Osteoblast (primary cell): ENCODE measurements at places on chromosomes 3 and 15. TPM values are rescaled to one million over a fixed set of nuclear protein-coding genes. Genes with fewer than 3 reads are reported as not detected.

Gene NMNAT3
- total RNA-seq = 0.36 and 0.59 TPM in 2 replicates

GRCh38 chr15:79071901-79072300, 18.7 kb downstream of the RASGRF1 start:
- H3K27ac ChIP-seq = no peak overlapping the region
- no peak overlapping the region for H3K4me3 ChIP-seq
- no peaks in the 10 kb centered on the region for H3K27me3 ChIP-seq
- no peaks in the 10 kb centered on the region for H3K36me3 ChIP-seq
- DNase-seq = no peak

GRCh38 chr15:60520013-60520824, 41.3 kb upstream of the ICE2 start:
- no peaks in the 10 kb centered on the region for H3K27me3 ChIP-seq
- H3K4me3 ChIP-seq = peak overlapping the region; percentile 22
- no peak overlapping the region for H3K27ac ChIP-seq
- no peaks in the 10 kb centered on the region for H3K36me3 ChIP-seq
- H3K4me1 ChIP-seq = peaks cover 22% of the 10 kb centered on the region

DNA sequence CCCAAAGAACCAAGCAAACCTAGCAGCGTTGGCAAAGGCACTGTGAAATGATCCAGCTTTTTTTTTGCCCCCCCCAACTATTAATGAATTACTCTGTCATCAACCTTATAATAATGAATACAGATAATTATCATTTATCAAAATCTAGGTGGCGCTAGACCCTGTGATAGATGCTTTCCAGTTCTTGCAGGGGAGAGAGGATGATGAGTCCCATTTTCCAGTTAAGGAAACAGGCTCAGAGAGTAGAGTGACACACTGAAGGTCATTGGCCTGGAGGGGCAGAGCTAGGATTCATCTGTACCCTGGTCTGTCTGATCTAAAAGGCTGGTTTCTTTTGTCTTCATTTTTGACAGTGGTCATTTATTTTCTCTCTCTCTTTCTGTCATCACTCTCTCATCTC, 5.0 kb downstream of the ACOX2 start:
- no peak overlapping the region for H3K27ac ChIP-seq
- H3K36me3 ChIP-seq = peaks cover 5% of the 10 kb centered on the region
- no peaks in the 10 kb centered on the region for H3K27me3 ChIP-seq
- peaks cover 20% of the 10 kb centered on the region for H3K4me1 ChIP-seq
- H3K4me3 ChIP-seq = no peak overlapping the region

- H3K4me1 ChIP-seq = peaks cover 29% of the 10 kb centered on the region
- peaks cover 55% of the 10 kb centered on the region for H3K36me3 ChIP-seq
- H3K27me3 ChIP-seq = no peaks in the 10 kb centered on the region
- no peak overlapping the region for H3K27ac ChIP-seq
- H3K4me3 ChIP-seq = no peak overlapping the region
Observed at GRCh38 chr3:125028657-125029056, 27.1 kb downstream of the HEG1 start.

DNA sequence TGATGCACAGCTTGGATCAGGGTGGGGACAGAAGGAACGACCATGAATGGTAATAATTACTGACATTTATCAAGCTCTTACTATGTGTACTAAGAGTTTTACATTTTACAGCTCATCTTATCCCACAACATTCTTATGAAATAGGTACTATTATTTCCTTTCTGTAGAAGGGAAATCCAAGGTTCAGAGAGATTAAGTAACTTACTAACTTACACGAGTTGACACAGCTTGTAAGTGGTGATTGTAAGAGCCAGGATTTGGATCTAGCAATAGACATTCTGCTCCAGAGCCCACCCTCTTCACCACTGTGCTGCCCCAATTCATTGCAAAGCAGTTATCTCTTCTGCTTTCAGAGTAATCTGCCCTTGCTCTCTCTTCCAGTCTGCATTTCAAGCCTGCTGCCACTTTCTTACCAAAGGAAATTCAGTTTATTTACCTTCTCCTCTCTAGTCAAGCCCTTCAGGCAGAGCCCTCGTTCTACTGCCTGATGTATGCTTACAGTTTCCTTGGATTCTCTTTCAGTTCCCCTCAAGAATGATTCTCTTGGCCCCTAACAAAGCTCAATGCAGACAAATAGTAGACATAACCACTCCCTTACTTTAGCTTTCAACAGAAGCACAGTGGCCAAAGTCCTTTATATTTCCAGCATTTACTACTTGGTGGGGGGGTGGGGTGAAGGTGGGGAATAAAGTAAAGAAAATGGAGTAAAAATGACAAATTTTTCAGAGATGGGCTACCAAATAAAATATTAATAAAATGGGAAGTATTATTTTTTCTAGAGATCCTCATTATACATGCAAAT, 65.8 kb downstream of the ATP8B4 start:
- peaks cover 55% of the 10 kb centered on the region for H3K4me1 ChIP-seq
- H3K4me3 ChIP-seq = no peak overlapping the region
- no peaks in the 10 kb centered on the region for H3K27me3 ChIP-seq
- no peak for DNase-seq

GRCh38 chr3:16148783-16149182, 25.7 kb upstream of the GALNT15 start:
- no peak overlapping the region for H3K27ac ChIP-seq
- no peaks in the 10 kb centered on the region for H3K36me3 ChIP-seq
- peak; percentile 81 for DNase-seq
- no peaks in the 10 kb centered on the region for H3K27me3 ChIP-seq
- no peak overlapping the region for H3K4me3 ChIP-seq
- peaks cover 7% of the 10 kb centered on the region for H3K4me1 ChIP-seq

- no peaks in the 10 kb centered on the region for H3K27me3 ChIP-seq
- no peak for DNase-seq
- peak overlapping the region; percentile 90 for H3K27ac ChIP-seq
- no peak overlapping the region for H3K4me3 ChIP-seq
- H3K36me3 ChIP-seq = no peaks in the 10 kb centered on the region
Observed at GRCh38 chr3:106014518-106014917, 145.7 kb upstream of the CBLB start.

DNA sequence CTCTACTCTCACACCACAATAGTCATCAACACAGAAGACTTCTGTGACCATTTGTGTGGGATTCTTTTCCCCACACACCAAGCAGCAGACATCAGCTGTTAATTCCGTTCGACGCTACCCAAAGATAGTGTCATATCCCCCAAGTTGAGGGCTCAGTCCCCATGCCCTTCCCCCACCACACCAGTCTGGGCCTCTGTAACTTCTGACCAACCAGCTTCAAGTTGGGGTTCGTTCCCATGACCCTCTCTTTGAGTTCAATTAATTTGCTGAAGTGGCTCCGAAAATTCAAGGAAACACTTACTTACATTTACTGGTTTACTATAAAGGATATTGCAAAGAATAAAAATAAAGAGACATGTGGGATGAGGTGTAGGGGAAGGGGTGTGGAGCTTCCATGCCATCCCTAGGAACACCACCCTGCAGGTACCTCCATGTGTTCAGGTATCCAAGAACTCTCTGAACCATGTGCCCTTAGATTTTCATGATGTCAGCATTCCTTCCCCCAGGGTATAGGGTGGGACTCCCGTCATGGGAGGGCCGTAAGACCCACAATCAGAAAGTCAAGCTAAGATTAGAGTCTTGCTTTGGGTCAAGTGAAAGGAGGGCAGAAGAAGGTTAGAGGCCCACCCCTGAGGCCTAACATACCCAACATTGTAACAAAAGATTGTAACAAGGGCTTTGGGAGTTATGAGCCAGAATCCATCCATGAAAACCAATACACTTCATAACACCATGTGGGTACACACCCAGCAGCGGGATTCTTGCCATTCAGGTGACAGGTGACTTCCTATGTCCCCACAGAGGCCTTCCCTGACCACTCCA, 82.7 kb downstream of the BTLA start:
- no peaks in the 10 kb centered on the region for H3K36me3 ChIP-seq
- H3K27ac ChIP-seq = no peak overlapping the region
- no peaks in the 10 kb centered on the region for H3K4me1 ChIP-seq
- H3K4me3 ChIP-seq = no peak overlapping the region

Gene TMEM89
- total RNA-seq = 0.59 TPM in 1 of 2 replicates, not detected in the other

- peaks cover 31% of the 10 kb centered on the region for H3K4me1 ChIP-seq
- no peaks in the 10 kb centered on the region for H3K36me3 ChIP-seq
- no peaks in the 10 kb centered on the region for H3K27me3 ChIP-seq
- DNase-seq = no peak
- no peak overlapping the region for H3K4me3 ChIP-seq
Observed at GRCh38 chr15:79900087-79900486, 3.3 kb upstream of the MTHFS start.
